Myocyte (in vitro differentiated cells): ENCODE measurements at places on chromosomes 6 and 20.

DNA sequence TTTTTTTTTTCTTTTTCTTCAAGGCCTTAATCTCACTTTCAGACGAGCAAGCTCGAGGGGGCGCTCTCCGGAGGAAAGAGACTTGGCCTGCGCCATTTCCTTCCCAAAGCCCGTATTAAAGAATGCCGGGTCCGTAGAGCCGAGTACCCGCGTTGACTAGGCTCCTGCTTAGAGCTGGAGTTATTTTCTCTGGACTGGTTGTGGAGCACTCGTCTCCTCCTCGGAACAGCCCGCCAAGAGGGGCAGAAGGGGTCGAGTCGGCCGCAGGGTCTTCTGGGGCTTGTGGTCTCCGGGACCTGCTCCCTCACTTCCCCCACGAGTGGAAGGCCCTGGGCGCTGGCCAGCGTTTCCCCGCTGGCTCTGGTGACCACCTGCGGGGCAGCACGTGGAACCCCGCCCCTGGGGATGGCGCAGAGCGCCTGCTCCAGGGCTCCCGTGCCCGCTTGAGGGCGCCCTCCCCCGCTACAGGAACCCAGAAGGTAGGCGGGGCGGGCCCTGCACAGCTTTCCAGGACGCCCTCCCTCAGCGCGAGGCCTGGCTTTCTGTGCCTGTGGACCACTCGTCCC is 2.7 kb upstream of the MEI4 start:
- DNase-seq = peak; percentile 3

GRCh38 chr20:40326784-40327183 is 362.3 kb downstream of the MAFB start:
- DNase-seq = no peak

DNA sequence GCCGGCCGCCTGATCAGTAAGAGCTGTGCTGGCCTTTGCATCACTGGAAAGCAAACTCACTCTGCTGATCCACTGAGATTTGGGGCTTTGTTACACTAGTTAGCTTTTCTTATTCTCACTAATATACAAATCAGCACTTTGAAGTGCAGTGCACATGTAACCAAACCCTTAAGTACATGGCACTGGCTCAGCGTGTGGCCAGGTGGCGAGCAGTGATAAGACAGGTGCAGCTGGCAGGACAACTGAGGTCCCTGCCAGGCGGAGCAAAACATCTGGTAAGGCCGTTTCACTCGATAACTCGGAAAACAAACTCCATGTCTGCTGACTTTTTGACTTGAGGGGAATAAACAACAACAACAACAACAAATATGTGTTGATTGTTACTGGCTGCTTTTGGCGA is 11.0 kb downstream of the GFRA4 start:
- DNase-seq = no peak

- peak; percentile 92 for DNase-seq
Measured at GRCh38 chr6:14743474-14744211, 502.2 kb upstream of the JARID2 start.

- no peak for DNase-seq
Measured at GRCh38 chr6:99882128-99882702, 111.8 kb downstream of the MCHR2 start.

- no peak for DNase-seq
Measured at GRCh38 chr6:147707524-147707923, 199.0 kb downstream of the SAMD5 start.

DNA sequence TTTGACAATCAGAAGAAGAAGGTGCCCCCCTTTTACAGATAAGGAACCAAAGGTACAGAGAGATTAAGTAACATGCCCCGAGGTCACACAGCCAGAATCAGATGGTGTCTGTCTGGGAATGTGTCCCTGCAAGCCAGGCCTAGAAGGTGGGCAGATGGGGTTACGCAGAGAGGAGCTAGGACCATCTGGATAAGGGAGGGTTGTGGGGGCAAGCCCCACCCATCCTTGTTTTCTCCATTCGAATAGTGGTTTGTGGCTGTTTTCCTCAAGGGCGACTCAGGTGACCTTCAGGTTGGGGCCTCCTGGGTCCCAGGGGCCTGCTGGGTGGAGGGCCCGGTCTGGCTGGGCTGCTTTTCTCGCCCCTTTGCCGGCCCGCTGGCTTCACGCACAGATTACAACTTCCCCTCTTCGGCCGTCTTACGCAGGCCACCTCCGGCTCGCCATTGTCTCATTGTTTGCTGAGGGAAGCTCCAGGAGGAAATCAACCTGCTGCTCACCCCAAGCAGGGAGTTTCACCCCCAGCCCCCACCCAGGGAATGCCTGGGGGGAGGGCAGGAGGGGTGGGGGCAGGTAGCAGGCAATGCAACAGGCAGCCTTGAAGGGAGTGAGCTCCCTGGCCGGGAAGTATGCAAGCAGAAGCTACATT is 30.8 kb upstream of the CSNK2A1 start:
- DNase-seq = no peak

- no peak for DNase-seq
Measured at GRCh38 chr6:25023781-25024180, 88.0 kb upstream of the RIPOR2 start.

DNA sequence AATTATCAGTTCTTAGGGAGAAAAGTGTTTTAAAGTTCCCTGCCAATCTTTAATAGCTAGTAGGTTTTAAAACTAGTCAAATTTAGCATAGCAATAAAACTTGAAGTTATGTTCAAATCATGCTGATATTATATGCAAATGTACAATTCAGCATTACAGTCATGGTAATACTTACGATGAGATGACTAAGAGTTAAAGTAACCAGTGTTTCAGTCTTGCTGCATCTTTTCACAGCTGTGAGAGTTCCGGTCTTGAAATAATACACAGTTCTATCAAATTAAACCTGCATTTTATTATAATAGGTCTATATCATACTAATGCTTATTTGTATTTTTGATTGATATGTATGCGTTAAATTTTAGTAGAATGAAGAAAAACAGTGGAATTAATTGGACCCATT is 26.1 kb downstream of the POPDC3 start:
- no peak for DNase-seq

DNA sequence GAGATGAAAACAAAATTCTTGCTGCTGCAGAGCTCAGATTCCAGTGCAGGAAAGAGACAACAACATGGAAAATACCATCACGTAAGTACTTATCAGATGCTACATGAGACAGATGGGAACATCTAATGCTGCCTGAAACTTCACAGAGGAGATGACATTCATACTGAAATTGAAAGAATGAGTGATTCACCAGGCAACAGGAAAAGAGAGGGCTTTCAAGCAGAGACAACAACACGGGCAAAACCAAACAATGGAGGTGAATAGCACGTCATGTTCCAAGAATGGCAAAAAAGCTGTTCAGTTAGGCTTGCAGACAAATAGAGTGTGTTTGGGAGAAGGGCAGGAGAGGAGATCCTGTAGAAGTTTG is 39.3 kb downstream of the GTF2H5 start:
- DNase-seq = no peak

DNA sequence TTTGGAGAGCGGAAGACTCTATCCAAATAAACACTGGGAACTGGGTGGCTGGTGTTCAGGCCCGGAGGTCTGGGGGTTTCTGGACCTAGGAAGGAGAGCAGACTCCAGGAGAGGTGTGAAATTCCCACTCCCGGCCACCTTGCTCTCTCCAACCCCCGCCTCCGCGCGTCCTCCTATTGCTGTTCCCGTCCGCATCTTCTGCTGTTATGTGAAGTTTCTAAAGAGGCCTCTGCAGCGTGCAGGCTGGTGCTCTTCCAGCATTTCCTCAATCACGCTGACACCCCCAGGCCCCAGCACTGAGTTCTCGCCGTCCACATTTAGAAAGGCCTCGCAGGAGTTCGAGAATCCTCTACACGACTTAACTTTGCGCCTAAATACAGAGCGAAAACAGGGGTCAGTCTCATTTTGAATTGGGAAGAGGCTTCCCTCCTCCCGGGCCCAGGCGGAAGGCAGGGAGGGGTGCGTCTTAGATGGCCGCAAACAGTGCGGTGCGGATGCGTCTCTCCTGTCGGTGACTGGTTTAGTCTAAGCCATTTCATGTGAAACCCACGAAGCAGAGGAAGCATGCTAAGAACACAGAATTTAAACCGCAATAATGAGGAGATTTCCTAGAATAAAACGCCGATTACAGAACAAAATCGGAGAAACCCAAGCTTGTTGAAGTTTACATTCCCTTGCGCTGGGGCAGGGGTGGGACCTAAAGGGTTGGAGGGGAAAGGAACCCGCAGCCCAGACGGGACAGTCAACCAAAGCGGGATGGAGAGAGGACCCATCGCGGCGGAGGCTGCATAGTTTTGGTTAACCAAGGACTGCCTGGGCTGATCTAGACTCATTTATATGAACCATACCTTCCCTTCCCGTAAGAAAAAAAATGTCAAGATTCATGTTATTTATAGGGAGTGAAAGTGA is 4.0 kb upstream of the FOXF2 start:
- no peak for DNase-seq

DNA sequence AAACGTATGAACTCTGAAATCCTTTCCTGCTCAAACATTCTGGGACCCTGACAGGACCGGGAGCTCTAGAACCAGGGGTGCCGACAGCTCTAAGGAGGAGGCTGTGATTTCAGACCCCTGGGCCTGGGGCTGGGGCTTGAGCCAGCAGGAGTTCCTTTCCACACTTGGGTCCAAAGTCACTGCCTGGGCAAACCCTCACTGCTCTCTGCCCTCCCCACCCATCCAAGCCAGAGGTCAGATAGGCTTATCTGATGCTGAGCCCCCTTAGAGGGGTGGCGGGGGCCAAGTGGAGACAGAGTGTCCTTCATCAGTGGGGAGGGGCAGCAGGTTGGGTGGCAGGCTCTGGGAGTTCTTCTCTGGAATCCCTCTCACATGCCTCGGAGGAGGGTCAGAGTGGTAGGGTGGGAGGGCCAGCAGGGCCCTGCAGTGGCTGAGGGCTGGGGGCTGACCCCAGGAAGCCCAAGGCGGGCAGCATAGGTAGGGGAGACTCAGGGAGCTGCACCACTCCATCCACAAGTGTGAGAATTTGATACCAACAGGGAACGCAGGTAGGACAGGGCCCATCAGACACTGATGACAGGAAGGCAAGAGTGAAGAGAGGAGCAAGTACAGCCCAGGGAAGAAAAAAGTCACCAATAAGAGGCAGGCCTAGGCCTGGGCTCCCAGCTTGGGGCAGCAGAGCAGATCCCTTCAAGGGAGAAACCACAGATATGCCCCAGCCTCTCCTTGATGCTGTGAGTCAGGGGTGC is 121.0 kb downstream of the MRPL14 start:
- DNase-seq = peak; percentile 58

DNA sequence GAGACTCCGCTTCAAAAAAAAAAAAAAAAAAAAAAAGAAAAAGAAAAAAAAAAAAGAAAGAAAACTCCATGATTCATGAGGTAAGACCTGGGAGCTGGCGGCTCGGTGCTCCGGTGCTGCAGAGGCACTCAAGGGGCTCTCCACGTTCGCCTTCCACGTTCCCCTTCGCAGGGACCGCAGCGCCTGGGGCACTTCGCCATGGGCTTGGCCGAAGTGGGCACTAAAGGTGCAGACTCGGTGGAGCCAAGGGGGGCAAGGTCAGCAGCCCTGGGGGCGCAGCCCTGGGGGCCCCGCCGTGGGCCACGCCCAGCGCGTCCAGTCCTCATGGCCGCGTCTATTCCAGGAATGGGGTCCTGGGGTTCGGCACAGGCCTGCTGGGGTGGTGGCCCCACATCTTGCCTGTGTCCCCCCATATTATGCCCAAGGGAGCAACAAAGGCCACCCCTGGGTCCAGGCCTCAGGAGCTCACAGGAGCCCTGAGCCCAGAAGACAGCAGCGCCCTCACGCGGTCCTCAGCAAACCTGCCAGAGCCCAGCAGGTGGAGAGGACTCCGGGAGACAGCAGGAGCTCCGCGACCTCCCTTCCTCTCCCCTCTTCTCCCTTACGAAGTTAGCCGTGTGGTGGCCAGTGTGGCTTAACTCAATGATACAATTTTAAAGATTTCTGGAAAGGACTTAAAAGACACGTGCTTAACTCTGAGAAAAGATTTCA is 21.9 kb downstream of the ZBTB46 start:
- no peak for DNase-seq

DNA sequence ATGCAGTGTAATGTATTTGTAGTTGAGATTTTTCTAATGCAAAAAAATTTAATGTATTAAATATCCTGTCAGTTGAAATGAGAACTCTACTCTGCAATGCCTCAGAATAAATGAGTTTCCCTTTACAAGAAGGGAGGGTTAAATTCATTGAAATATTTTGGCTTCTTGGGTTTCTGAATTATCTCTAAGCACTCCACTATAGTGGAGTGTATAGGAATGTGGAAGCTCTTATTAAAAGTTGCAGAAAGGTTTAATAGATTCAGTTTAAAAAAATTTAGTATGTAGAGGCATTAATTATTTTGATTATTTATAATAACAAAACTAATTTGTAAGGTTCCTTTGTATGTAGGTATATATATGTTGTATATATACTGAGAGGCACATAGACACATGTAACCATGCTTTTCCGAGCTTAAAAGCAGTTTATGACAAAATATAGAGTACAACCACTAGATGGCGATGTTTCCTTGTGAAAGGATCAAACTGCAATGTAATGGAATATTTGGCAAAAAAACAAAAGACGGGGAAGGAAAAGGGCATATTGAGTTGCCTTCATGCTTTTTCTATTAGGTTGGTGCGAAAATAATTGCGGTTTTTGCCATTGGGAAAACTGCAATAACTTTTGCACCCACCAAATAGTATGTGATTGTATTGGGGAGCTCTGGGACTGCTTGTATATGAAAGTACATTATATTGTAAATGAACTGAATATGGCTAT is 144.2 kb downstream of the MYO6 start:
- DNase-seq = peak; percentile 75

DNA sequence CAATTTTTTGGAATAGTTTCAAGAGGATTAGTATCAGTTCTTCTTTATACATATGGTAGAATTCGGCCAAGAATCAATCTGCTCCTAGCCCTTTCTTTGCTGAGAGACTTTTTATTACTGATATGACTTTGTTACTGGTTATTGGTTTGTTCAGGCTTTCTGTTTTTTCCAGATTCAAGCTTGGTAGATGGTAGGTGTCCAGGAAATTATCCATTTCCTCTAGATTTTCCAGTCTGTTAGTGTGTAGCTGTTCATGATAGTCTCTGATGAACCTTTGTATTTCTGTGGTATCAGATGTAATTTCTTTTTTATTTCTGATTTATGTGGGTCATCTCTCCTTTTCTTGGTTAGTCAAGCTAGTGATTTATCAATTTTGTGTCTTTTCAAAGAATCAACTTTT is 167.6 kb downstream of the GMDS start:
- no peak for DNase-seq

- DNase-seq = no peak
Measured at GRCh38 chr20:53419693-53420460, 173.8 kb downstream of the ZNF217 start.
